ENCODE measurements at places on chromosomes 16 and 17.

DNA sequence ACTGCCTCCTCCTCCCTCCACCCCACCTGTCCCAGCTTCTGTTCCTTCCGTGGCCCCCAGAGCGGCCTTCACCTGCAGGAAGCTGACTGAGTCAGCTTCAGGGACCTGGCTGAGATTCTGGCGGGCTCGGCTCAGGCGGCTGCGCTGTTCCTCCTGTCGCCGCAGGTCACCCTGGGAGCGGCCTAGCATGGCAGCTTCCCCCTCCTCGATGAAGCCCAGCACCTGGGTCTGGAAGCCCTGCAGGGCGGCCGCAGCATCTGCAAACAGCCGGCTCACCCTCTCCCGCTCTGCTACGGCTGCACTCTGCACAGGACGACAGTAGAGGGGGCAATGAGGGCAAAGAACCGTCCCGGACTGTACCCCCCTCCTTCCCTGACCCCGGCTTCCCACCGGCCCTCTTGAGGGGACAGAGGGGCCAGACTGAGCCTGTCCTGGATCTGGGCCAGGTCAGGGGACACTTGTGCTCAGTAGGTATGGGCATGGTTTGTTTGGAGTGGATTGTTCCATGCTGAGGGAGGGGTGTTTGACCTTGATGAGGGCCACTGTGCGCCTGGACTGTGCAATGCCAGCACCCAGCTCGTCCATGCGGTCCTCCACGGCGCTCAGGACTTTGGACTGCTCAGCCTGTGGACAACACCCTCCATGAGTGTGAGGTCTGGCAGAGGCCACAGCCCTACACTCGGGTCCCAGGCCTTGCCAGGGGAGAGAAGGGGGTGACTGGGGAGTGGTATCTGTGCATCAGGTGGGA is 2.0 kb downstream of the TRIM47 start:
- no peak for DNase-seq

- no peak for DNase-seq
Observed at GRCh38 chr16:88380619-88381018, 2.1 kb upstream of the ZNF469 start.

DNA sequence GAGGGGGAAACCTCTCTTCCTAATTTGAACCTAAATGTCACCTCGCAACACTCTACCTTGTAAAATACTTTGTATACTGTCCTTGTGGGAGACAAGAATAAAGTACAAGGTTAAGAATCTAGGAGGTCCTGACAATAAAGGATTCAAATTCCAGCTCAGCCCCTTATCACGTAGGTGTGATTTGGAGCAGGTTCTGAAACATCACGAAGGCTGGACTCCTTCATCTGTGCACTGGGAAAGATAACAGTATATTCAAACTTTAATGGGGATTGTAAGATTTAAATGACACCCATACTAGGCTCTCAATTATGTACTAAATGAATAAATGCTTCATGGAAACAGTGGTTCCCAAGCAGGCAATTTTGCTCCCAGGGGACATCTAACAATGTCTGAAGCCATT is 2.1 kb downstream of the TXNDC11 start:
- no peak for DNase-seq

DNA sequence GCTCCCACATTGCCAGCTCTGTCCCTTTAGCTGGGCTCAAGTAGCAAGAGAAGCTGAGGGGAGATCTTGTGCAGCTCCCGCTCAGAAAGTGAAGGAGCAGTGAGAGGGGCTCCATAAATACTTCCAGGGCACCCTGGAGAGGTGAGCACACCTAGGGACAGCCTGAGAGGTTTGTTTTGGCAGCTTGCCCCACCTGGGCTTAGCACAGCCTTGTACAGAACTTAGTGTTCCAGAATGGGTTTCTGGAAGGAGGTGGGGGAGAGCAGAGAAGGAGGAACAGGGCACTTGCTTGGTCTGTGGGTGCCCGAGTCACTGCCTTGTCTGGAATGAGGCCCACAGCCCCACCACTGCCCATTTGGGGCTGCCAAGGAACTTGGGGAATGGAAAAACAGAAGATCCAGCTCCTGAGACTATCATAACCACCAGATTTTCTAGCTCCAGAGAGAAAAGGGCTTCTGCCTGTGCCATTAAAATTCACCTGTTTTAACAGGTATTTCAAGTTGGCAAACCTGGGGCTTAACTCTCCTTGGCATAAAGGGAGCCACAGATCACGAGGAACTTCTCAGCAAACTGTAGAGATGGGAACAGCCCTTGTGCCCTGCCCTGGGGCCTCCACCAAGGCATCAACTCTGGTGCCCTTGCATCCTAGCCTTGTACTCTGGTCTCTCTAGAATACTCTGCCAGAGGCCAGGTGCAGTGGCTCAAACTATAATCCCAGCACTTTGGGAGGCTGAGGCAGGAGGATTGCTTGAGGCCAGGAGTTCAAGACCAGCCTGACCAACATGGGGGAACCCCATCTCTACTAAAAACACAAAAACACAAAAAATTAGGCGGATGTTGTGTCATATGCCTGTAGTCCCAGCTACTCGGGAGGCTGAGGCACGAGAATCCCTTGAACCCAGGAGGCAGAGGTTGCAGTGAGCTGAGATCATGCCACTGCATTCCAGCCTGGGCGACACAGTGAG is 1.9 kb downstream of the PRR15L start:
- DNase-seq: no peak

DNA sequence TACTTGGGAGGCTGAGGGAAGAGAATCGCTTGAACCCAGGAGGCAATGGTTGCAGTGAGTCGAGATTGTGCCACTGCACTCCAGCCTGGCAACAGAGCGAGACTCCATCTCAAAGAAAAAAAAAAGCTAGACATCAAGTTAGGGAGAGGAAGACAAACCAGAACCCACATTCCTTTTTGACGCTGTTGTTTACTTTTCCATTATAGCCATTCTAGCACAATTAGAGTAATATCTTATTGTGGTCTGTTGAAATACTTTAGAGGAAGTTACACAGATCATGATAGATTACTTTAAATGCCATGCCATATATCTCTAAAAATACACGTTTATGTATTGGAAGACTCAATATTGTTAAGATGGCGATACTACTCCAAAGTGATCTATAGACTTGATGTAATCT is 16.5 kb upstream of the ABCC1 start:
- DNase-seq: no peak

GRCh38 chr17:3005696-3006095 is 57.7 kb downstream of the OR1D5 start:
- no peak for DNase-seq

DNA sequence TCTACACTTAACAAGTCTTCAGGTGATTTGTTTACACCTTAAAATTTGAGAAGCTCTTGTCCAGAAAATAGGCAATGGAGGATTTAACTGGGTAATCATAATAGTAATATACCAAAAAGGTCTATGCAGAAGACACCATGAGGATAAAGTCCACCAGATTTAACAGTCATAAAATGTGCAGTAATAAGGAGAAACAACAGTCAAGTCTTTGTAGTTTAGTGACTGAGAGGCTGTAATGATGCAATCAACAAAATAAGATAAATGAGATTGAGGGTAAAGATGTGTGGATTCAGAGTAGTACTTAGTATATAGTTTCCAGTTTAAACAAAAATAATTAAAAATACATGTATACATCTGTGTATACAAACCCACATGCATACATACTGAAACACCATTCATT is 91.2 kb downstream of the STXBP4 start:
- DNase-seq: no peak

DNA sequence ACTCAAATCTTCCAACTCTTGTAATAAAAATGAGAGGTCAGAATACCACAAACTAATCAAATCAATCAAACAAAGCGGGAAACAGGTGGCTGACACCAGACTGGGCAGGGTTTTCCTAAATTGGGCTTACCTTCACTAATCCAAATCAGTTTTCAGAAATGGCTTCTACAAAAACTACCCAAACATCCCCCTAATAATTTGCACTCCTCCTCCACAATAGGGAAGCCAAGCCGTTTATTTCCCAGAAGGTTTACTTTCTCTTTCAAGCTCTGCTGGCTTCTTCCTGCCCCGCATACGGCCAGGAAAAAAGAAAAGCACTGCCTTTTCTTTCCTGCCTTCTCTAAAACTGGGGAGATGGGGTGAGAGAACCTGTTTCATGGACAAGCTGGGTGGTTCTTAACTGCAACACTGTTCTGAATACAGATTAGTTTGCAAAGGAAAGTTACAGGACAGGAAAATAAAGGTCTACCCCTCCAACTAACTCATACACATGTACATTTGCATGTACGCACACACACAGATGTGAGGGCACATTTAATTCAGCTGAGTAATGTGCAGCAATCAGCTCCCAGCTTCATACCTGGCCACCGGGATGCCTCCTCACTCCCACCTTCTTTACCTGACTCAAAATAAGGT is 9.2 kb downstream of the STAT3 start:
- no peak for DNase-seq

DNA sequence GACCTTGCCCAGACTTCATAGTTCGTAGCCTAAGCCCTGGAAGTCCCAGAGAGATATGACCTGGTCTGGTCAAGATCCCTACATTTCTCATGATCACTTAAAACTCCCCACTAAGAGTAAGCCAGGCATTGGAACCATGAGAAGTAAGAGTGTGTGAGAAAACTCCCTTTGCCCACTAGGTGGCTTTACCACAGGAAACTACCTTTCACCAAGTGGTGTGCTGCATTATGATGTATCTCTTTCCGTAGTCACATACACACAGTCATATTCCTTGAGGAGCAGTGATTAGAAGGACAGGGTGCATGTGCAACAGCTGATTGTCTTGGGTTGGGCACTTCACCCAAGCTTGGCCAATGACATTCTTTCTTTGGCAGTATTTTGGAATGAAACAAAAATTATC is 639.3 kb downstream of the KCNJ2 start:
- no peak for DNase-seq

DNA sequence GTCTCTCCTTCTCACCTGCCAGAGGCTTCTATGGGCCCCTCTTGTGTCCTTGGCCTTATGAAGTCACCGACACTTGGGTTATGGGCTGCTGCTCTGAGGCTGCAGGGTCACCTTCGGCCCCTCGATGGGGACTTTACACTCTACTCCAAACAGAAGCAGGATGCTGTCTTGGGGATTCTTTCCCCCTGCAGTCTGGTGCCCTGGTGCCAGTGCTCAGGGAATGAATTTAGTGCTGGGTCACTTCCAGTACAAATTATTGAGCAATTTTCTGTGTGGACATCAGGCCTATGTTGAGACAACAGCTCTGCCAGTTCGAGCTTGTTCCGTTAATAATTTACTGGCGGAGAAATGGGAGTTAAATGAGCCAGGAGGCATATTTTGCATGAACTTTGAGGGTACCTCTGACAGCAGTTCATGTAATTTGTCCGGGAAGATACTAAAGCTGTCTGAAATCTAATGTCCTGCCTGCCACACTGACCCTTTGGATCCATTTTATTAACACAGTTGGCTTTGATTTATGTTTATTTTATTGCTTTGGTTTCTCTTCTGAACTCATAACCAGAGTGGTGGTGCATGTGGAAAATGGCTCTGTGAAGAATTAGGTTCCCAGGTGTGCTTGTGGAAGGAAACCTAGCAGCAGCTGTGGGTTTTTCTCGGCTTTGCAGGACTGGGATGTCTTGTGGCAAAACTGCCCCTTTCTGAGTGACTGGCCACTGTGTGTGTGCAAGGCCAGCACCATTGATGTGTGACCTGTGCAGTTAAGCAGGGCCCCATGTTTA is 34.1 kb upstream of the DHX8 start:
- no peak for DNase-seq

DNA sequence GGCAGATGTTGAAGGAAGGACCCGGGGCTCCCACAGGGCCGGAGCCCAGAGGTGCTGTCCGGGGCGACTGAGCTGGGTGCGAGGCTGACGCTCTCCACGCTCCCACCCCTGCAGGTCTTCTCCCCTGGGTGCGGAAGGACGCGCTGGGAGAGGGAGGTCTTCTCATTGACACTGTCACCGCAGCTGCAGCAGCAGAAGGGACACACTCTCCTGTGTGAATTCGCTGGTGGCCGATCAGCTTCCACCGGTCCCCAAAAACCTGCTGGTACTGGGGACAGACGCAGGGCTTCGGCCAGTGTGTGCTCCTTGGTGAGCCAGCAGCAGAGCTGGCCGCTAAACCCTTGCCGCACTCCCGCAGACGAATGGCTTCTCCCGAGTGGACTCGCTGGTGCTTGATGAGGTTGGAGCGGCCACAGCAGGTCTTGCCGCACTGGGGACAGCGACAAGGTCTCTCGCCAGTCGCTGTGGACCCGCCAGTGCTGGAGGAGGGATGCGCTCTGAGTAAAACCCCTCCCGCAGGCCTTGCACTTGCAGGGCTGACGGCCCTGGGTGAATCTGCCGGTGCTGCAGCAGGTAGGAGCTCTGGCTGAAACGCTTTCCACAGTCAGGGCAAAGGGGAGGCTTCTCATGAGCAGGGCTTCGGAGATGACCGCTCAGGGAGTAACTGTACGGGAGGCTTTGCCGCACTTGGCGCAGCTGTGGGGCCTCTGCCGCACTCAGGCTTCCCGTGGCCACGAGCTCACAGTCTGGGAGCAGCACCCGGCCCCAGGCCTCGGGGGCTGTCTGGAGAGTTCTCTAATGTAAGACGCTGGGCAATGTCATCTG is 6.2 kb downstream of the ZNF843 start:
- no peak for DNase-seq

DNA sequence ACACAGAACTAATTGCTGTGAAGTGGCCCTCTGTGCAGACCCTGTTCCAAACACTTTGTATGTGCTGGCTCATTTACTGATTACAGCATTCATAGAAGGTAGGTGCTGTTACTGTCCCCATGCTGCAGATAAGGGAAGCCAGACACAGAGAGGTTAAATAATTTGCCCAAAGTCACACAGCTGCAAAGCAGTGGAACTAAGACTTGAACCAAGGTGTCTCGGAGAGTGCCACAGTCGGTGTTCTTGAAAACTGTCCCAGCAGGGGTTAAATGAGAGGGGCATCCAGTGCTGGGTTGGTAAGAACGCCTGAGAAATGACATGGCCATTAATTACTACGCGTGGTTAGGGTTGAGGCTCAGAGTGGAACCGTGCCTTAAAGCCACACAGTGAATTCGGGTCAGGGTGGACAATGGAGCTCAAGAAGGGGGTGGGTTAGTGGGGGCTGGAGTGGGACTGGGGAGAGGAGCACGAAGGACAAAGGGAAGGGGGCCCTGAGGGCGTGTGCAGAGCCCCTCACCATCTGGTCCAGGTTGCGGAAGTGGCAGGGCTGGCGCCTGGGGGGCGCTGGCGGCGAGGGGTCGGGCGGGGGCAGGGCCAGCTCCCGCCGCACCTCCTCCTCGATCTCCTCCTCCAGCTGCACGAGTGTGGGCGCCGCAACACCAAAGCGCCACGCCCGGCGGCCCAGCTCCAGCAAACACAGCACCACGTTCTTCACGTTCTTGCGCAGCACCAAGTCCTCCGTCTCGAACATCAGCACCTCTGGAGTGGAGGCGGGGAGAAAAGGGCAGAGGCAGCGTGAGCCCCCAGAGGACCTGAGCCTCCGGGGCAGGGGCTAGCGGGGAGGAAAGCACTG is 3.3 kb downstream of the GAS2L2 start:
- DNase-seq: no peak

GRCh38 chr17:14308636-14308964 is 7.7 kb downstream of the HS3ST3B1 start:
- no peak for DNase-seq

- DNase-seq: no peak
Observed at GRCh38 chr16:29977063-29977825, 3.6 kb downstream of the TAOK2 start.

DNA sequence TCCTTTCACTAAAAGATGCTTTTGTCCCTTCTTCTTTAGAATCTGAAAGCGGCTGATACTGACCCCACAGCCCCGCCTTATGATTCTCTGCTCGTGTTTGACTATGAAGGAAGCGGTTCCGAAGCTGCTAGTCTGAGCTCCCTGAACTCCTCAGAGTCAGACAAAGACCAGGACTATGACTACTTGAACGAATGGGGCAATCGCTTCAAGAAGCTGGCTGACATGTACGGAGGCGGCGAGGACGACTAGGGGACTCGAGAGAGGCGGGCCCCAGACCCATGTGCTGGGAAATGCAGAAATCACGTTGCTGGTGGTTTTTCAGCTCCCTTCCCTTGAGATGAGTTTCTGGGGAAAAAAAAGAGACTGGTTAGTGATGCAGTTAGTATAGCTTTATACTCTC is 10.1 kb upstream of the TANGO6 start:
- DNase-seq: no peak

Data from stimulated activated CD8-positive, alpha-beta memory T cell treated with anti-CD3 and anti-CD28 coated beads, Interleukin-7, amount 100 ng/mL, for 48 hours (primary cell).